ENCODE measurements at places on chromosomes 11 and 22. TPM values are rescaled to one million over a fixed set of nuclear protein-coding genes. Genes with fewer than 3 reads are reported as not detected.

OR52N4 gene
- total RNA-seq, result not detected

EMID1 gene
- total RNA-seq, result 53.9 TPM

OR51M1 gene
- total RNA-seq, result not detected

LMO2 gene
- 1.4 TPM for total RNA-seq

TMEM132A gene
- 1.8 TPM for total RNA-seq

PLAAT3 gene
- total RNA-seq, result 16.7 TPM

TIMP3 gene
- total RNA-seq, result 158 TPM

All from transverse colon (tissue), 4 donors.